ENCODE measurements at places on chromosomes 6 and 20.

DNA sequence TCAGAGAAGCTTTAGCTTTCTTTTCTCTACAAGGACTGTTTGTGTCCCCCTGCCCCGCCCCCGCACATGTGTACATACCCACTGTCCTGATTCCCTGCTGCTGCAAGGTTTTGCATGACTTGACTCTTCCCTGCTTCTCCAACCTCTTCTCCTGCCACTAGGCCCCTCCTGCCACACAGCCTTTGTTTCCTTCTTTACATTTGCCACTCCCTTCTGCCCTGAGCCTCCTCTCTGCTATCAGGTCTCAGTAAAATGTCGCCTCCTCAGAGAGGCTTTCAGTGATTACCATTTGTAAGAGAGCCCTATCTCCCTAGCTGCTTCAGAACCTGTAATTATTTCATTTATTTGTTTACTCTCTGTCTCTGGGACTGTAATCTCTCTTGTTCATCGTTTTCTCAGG lies 56.4 kb upstream of the VSTM2L start:
- no peak for DNase-seq

DNA sequence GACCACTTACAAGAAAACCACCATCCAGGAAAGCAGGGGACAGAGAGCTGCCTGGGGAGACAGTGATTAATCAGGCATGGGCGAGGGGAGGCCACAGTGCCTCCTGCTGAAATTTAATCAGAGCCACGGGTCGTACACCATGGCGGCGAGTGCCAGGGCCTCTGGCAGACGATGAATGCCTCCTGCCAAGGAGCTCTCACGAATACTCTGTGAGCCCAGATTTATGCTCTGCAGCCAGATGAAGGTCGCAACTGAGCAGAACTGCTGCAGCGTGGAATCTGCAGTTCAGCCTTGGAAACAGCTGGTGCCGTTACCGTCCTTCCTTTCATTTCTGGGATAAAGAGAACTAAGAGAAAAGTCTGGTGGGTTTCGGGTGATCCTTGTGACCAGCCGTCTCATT lies 85.6 kb downstream of the BFSP1 start:
- no peak for DNase-seq

- no peak for DNase-seq
Measured at GRCh38 chr6:11008821-11009220, 35.3 kb downstream of the ELOVL2 start.

DNA sequence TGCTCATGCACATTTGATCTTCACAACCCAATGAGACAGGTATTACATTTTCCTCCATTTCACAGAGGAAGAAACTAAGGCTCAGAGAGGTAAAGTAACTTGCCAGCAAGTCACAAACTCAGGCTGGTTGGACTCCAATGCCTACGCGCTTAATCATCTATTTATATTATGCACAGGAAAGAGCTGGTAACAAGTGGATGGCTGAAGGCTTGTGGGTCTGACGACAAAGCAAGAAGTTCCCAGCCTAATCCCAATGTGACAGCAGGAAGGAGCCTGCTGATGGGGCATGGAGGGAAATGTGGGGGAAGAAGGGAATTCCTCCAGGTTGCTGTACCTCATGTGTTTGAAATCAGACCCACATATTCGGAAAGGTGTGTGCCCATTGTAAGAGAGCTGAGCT lies 3.9 kb downstream of the CDH22 start:
- DNase-seq, result no peak

- DNase-seq, result no peak
Measured at GRCh38 chr6:43788301-43788700, 18.3 kb downstream of the VEGFA start.

DNA sequence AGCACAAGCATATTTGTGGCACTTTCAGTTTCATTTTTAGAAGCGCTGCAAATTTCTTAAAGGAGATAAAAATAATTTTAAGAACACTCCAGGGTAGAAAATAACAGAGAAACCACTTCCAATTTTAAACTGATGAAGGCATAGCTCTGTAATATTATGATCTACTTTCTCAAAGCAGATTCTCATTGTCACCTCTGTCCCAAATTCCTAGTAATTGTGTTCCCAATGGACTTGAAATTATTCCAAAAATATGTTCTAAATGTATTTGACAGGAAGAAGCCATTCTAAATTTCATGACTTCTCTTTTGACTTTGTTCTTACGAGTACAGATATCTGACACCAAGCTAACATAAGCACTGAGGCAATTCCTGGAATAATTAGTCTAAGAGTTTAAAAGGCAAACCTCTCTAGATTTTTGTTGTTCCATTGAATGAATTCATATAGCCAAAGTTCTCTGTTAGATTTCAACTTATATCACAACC lies 140.2 kb upstream of the CARMIL1 start:
- no peak for DNase-seq
